Stimulated activated CD4-positive, alpha-beta T cell treated with anti-CD3 and anti-CD28 coated beads, Interleukin-2, amount 100 ng/mL, for 24 hours (primary cell): ENCODE measurements at places on chromosomes 12 and 14.

- peak; percentile 10 for DNase-seq
These were observed 12.2 kb downstream of the TEP1 start for GRCh38 chr14:20400965-20401593.

- peak; percentile 32 for DNase-seq
These were observed 419.5 kb downstream of the TMEM121 start for GRCh38 chr14:105945896-105946295.

DNA sequence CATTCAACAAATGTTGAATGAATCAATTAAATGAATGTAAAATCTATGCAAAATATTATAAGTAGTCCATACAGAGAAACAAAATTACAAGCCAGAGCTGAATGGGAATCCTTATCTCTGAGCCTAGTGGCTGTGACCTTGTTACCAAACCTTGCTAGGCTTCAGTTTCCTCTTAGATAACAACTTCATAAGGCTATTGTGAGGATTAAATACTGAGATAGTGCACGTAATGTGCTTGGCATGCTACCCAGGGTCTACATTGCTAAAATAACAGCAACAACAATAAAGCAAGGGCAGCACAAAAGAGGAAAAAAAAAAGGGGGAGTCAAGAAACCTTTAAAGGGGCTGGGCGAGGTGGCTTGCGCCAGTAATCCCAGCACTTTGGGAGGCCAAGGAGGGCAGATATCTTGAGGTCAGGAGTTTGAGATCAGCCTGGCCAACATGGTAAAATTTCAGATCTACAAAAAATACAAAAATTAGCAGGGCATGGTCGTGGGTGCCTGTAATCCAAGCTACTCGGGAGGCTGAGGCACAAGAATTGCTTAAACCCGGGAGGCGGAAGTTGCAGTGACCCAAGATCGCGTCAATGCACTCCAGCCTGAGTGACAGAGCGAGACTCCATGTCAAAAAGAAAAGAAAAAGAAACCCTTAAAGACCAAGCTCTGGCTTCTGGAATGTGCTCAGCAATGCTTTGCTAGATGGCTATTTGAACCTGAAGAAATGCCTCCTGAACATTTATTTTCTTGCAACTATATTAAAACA, 14.1 kb downstream of the STAB2 start:
- DNase-seq, result no peak

DNA sequence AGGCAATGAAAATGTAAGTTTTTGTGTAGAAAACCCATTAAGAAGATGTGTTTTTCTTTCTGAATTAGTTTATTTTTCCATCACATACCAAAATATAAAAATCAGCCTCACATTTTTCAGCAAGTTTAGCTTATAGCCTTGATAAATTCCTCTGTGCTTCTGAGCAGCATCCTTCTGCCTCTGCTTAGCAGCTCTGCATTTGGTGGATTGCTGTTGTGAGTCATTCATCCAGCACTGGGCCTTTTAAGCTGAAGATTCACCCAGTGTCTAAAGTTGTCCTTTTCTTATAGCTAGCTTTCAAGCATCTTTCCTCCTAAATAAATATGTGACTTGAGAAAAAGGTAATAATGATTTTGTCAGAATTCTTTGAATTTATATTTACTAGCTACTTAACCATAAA, 206.1 kb downstream of the PCNX1 start:
- no peak for DNase-seq

DNA sequence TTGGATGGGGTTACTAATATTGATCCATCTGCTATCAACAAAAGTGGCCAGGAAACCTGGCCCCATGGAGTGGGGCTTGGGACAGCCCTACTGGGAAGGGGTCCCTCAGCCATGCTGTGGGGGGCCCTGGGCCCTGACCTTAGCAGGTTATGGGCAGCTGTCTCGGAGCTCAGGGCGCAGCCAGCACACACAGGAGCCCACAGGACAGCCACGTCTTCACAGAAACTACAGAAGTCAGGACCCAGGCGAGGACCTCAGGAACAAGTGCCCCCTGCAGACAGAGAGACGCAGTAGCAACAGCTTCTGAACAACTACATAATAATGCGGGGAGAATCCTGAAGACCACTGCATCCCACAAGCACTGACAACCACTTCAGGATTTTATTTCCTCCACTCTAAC, 11.9 kb upstream of the FKBP11 start:
- no peak for DNase-seq

GRCh38 chr14:50318031-50318626, 6.0 kb downstream of the DMAC2L start:
- no peak for DNase-seq

- DNase-seq, result no peak
These were observed 36.4 kb downstream of the TMTC2 start for GRCh38 chr12:82723093-82723492.

GRCh38 chr12:120090206-120090605, 26.3 kb downstream of the RAB35 start:
- DNase-seq, result no peak

GRCh38 chr14:52369305-52369801, 55.2 kb downstream of the PTGER2 start:
- DNase-seq, result no peak

DNA sequence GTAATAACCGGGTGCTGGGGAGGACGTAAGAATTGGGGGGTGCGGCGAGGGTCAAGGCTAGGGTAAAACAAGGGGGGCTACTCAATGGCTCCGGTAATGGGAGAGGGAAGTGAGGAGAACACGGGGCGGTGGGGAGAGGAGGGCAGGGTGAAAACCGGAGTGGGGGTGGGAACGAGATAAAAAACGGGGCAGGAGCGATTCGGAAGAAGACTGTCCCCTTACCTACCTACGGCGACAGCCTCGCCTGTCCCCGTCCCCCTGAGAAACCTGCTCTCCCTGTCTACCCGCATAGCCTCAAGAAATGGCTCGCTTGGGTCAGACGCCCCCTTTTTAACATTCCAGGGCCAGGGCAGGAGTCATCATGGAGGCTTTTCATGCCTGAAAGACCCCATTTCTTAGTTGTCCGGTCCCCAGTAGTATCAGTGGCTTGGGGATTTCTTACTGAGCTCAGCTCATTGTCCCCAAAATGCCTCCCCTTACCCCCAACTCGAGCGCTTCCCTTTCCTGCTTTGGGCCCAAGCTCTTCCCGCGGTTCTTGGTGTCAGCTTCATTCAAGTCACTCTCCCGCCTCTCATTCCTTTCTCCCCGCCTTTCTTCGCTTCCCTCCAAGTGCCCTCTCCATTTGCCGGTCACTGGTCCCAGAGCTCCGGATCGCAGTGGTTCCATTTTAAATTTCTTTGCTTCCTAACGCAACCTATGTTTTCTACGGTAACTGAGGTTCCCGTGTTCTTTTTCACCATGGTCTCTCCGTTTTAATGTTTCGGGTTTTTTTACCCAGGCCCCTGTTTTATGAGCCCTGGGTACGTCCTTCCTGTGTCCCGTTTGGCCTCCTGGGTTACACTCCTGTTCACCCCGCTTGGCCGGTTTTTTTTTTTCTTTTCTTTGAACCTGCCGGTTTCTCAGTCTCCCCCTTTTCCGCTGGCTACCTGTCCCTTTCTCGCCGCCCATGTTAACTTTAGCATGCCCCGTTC, 1.2 kb upstream of the WSB2 start:
- DNase-seq, result peak; percentile 34

DNA sequence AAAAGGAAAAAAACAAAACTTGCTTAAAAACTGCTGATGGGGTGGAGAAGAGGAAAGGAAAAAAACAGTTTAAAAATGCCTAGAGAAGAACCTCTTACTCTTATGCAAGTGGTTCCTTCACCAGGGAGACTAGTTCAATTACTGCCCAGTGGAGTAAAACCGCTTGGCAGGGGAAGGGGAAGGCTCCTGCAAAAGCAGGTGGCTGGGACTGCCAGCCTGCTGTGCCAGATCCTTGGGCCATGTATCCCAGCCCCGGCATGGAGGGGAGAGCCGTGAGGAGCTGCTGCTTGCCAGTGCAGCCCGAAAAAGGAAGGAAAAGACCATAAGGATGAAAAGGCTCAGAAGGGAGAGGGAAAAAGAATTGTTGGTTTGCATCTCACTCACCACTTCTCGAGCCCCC, 123.0 kb downstream of the FSCB start:
- no peak for DNase-seq

GRCh38 chr14:52220924-52221811, 46.3 kb upstream of the PTGDR start:
- no peak for DNase-seq

DNA sequence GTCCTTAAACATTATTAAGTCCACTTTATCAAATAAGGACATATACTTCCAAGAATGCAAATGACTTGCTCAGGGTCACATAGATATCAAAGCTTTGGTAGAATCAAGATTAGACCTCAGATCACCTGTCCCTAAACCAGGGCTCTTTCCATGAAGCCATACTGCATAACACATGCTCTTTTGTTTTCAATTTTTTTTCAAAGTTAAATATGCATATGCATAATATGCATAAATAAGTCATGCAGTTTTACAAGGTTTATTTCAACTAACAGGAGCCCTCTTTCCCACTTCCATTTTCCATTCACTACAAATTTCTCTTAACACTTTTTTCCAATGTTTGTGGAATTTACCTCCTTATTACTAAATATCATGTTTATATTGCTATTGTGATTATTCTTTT, 53.1 kb downstream of the SIX1 start:
- DNase-seq, result no peak

- no peak for DNase-seq
These were observed 71.6 kb downstream of the ZNF641 start for GRCh38 chr12:48279101-48279500.

- DNase-seq, result no peak
These were observed 13.4 kb downstream of the CKAP4 start for GRCh38 chr12:106234449-106234848.

- DNase-seq, result no peak
These were observed 27.1 kb downstream of the KRT18 start for GRCh38 chr12:52975820-52976573.

- DNase-seq, result no peak
These were observed 81.1 kb downstream of the PELI2 start for GRCh38 chr14:56199095-56199981.

GRCh38 chr12:30423330-30423729, 272.3 kb downstream of the IPO8 start:
- no peak for DNase-seq

- DNase-seq, result no peak
These were observed 208.9 kb upstream of the MYL2 start for GRCh38 chr12:111129149-111129767.

GRCh38 chr14:104886690-104887622, 21.9 kb downstream of the CEP170B start:
- no peak for DNase-seq

DNA sequence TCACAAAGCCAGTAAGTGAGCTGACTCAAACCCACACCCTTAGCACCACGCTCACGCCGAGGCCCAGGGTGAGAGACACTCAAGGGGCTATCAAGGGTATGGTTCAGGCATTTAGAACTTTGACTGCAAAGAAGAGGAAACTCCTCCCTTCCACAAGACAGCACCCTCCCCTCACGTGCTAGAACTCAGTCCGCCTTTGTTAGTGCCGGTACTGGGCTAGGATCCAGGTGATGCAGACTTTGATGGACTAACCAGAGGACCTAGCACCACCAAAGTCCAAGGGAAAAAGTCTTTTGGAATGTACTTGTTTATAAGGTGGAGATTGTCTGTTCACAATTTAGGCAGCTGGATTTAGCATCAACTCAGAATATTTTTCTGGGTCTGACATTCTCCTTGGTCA, 33.7 kb downstream of the VWF start:
- no peak for DNase-seq

DNA sequence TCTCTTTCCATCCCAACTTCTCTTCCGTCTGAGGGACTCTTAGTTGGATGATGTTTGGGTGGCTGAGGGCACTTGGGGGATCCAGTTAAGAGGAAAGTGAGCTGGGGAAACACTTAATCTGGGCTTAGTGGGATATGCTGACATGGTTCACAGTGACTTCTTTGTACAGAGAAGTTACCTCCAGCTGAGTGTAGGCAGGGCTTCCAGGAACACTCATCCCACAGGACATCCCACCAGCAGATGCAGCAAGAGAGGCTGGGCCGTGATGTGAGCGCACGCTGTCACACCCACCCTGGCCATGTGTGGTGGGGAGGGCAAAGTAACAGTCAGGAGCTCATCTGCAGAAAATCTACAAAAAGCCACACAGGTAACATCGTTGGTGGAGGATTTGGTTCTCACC, 832 bp upstream of the CACNA2D4 start:
- DNase-seq, result peak; percentile 8

DNA sequence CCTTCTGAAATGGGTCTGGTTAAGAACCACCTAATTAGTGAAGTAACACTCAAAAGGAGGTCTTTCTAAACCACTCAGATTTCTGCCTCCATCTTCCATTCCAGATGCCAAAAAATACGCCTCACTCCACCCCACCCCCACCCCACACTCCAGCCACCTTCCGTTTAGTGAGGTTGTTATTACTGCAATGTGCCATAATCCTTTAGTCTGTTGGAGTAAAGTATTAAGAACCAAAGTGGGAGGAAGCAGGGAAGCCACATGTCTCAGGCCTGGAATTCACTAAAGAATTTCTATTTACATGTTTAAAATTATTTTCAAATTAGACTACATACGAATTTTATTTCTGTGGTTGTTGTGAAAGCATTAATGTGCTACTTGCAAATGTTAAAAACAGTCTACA, 7.4 kb downstream of the KIF21A start:
- DNase-seq, result no peak

DNA sequence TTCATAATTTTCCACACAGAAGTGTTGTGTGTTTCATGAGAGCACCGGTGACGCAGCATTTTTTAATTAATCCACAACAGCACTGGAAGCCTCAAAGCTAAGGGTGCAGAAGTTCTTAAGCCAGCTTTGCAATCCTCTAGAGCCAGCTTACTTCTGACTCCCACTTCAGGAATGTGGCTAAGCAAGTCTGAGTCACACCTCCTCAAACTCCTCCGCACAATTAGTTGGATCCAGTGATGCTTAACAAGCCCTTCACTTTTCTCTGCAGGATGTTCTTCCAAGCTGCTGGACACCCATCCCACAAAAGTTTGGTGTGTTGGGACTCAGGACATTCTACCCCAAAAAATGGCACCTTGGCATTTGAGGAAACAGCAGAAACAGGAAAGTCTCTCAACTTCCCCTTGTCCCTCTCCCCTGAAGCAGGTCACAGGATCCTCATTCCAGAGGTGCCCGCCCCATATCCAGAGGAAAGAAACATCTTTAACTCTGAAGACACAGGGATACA, 210.0 kb downstream of the PPM1H start:
- no peak for DNase-seq

DNA sequence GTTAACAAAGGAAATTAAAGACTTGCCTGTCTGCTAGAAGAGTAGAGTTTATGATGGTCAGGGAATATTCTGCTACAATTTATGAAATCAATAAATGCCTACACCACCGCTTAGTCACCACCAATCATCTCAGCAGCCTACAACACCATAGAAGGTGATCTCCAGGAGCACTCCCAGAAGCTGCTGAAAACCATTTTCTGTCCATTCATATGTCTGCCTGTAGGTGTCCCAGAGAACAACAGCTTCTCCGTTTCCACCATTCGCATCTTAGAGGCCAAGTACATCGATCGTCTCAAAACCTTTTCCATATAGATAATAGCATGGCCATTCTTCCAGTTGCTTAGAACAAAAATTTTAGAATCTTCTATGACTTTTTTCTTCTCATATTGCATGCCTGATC, 303.4 kb downstream of the KCNC2 start:
- no peak for DNase-seq

- no peak for DNase-seq
These were observed 4.4 kb downstream of the ZNF219 start for GRCh38 chr14:21093769-21094681.

GRCh38 chr12:13591059-13591458, 390.3 kb downstream of the GRIN2B start:
- no peak for DNase-seq

GRCh38 chr14:31441273-31442111, 15.8 kb downstream of the DTD2 start:
- DNase-seq, result no peak

- DNase-seq, result no peak
These were observed 865 bp downstream of the FRS2 start for GRCh38 chr12:69471076-69471430.

- DNase-seq, result no peak
These were observed 710.7 kb upstream of the TBX3 start for GRCh38 chr12:115394496-115395220.
